ENCODE measurements at places on chromosomes 11 and 22.

DNA sequence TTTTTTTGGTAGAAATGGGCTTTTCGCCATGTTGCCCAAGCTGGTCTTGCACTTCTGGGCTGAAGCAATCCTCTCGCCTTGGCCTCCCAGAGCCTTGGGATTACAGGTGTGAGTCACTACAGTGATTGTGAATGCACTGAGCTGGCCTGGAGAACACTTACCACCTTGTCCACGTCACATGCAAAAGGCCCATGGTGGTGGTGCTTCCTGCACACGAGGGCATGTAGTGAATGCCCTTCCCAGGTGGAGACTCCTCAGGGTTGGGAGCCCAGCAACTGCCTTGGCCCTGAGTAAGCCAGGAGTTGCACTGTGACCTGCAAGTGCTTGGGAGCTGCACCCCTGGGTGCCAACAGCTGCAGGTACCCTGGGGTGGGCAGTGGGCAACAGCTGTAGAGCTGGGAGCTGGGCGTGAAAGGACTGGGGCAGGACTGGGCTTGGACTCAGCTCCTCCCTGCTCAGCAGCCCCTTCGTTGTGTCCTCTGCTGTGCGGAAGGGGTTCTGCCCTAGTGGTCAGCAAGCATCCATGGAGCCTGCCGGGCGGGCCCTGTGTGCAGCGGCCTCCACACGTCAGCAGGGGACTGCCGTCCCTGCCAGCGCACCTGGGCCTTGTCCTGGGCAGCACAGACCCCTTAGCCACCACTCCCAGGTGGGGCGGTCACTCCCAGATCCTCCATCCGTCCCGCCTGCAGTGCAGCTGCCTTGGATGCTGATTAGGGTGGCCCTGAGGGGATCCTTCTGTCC lies 9.3 kb upstream of the ADORA2A start:
- no peak for DNase-seq

GRCh38 chr22:41891407-41891806 lies 23.5 kb downstream of the SHISA8 start:
- DNase-seq: no peak

DNA sequence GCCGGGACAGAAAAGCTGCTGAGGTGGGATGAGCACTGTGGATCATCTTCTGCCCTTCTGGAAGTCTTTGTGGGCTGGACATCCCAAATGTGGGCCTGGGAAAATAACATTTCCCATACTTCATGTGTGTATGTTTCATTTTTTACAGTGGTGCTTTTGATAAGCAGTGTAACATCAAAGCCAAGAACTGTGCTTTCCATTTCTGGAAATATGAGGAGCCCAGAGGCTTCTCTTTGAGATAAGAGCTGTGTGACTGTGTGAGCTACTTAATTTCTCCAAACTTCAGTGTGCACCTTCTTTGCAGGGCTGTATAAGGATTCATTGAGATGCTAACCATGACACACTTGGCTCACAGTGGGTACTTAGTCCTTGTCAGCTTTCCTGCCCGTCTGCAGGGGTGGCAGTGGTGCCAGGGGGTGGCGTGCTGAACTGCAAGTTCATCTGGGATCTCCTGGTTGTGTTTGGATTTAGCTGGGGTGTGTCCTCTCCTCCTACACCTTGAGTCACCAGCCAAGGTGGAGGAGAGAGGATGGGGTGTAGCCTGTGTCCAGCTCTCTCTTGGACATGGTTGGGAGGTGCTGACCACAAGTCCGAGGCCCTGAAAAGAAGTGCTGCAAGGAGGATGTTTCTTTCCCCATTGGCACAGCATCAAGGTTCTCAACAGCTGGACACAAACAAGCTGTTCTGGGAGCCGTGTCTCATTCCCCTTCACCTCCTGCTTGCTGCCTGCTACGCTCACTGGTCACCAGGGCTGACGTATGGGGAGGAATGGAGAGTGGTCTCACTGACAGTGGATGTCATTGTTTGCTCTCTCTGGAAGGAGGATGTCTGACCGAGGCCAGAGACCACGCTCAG lies 139.4 kb downstream of the TEAD1 start:
- DNase-seq: no peak

GRCh38 chr11:8477680-8478079 lies 116.3 kb downstream of the STK33 start:
- no peak for DNase-seq

DNA sequence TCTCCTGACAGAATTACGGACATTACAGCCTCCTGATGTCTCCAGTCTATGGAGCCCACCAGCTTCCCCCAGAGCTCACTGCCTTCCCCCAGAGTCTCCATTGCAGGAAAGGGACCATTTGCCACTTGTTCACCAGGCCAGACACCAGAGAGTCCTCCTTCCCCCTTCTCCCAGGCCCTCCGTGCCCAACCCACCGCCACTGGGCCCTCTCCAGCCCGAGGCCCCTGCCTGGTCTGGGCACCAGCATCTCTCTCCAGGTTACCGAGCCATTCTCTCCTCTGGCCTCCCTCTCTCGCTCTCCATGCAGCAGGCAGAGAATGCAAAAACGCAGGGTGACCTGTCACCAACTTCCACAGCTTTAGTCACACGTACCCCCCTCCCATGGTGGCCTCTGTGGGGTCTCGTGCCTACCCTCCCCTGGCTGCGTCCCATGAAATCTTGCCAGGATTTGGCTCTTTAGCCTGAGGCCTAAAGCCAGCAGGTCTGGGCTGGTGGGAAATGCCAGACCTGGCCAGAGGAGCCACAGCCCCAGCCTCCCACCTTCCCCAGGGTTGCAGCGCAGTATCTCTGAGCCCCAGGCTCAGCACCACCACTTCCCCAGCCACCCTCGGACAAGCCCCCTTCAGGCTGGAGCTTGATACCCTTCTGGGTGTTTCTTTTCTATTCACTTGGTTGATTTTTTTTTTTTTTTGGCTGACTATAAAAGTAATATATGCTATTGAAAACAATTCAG lies 6.8 kb upstream of the SERPINH1 start:
- no peak for DNase-seq

- DNase-seq: peak; percentile 51
Observed at GRCh38 chr11:121464352-121464946, 11.7 kb upstream of the SORL1-AS1 start.

DNA sequence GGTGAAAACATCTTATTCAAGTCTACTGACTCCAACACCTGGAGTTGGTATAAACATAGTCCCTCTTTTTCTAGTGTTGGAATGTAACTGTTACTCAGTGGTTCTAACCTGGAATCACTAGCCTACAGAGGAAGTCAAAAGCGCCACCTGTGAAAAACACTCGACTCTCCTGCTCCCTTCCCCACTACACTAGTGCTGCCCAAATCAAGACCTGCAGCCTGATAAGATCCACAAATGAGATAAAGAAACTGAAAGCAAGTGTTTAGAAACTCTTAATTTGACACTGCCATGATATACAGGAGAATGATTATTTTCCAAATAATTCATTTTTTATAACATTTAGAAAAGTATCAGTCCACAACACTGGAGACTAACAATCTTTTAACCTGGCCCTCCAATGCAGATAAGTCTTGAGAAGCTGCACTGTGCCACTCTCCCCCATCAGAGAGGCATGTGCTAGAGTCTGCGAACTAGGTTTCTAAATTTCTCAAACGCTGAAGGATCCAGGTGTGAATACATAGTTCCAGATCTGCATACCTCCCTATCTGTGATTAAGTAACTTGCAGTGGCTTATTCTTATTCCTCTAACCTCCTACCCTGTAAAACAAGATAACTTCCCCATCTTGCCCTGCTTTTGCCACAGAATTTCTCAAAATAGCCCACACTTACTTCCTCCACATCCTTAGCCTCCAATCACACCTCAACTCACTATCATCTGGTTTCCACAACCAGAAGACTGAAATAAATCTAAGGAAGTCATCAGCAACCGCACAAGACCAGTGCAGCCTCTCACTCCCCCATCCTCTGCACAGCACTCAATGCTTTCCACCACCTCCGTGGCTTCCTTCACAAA lies 88.1 kb downstream of the RRAS2 start:
- DNase-seq: no peak

DNA sequence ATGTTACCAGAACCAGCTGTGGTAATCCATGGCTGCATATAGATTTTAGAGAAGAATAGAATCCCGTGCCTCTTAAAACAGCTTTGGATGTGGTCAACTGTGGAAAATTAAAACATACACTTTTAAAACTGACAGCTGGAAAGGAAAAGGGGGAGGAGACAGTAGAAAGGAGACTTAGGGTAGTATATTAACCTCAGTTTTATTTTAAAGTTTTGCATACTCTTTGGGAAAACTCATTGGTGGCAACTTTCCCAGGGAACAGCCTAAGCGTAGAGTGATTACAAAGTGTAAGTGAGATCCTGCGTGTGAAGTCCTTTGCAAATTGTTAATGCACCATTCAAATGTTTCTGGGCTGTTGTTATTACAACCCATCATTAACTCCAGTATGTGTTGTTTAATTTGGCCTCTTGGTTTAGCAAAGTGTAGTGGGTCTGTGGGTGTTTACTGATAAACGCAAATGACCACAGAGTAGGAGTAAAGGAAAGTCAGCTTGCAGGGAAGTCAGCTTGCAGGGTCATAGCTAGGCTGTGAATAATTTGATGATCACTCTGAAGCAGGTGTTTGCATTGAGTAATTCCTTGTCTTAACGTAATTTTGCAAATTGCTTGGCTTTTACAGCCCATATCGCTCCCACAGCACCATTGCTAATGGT lies 88.0 kb upstream of the DBX1 start:
- DNase-seq: no peak

- no peak for DNase-seq
Observed at GRCh38 chr11:131467645-131468394, 97.4 kb downstream of the NTM start.

DNA sequence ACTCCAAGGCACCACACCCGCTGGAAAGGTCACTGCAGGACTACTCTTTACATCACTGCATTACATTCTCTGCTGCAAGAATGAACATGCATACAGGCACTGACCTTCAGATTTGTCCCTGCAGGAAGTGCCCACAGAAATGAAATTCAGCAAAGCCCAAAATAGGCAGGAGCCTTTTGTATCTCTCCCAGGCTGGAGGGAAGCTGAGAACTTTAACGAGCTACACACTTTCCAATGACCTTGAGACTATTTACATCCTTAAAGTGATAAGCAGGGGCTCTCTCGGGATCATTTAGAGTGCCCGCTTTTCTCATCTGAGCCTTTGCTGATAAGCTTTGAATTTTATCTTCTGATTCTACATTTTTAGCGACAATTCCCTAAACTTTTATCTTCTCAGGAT lies 12.5 kb downstream of the FEZ1 start:
- DNase-seq: no peak

DNA sequence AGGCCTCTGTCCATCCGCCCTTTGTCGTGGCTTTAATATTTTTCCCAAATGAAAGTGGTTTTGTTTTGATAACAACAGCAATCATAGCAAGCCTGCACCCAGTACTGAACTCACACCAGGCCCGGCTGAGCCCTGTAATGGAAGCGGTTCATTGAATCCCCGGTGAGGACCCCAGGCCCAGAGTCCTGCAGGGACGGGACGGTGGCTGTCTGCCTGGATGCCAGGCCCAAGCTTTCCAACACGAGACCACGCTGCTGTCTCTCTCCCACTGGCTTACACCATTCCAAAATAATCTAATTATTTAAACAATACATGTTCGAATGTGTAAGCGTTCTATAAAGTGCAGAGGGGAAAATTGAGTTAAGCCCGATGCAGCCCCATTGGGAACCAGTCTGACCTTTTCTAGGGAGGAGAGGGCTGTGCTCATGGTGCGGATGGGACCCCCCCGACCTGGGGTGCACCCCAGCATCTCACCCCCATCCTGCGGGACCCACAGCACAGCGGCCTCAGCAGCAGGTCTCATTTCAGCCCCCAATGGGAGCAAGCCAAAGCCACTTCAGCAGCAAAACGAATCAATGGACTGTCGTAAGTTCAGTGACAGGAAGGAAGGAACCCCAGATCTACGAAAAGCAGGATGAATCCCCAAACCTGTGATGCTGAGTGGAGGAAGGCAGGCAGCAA lies 1046.9 kb downstream of the BRD1 start:
- no peak for DNase-seq

GRCh38 chr11:85960678-85961077 lies 105.5 kb downstream of the CCDC83 start:
- no peak for DNase-seq

DNA sequence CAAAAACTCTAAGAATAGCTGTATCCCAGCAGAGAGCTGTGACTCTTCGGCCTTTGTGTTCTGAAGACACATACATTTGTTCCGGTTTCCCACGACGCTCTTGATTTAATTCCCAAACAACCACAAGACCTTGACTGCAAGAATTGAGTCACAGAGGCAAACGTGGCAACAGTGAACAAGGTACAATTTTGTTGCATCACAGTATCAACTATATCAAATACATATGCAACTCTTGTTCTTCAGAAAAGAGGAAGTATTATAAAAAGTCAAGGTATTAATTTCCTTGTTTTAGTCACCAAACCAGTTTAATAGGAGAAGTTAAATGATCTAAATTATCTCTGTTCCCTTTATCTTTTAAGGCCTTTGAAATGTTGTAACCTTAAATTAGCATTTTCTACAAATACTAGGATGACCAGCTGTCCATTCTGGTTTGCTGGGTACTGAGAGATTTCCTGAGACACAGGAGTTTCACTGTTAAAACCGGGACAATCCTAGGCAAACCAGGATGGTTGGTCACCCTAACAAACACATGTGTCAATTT lies 11.1 kb downstream of the HPS5 start:
- no peak for DNase-seq

- DNase-seq: no peak
Observed at GRCh38 chr11:124868331-124869274, 3.4 kb downstream of the ROBO3 start.

- DNase-seq: peak; percentile 56
Observed at GRCh38 chr22:37686002-37686982, at the start of gene NOL12. Gene NOL12 (plus strand): TSS chr22:37686343. CDS start chr22:37686393, 50 bp downstream.

GRCh38 chr11:72621008-72621610 lies 53.1 kb downstream of the PDE2A start:
- DNase-seq: no peak

GRCh38 chr11:45108070-45109064 lies 38.1 kb upstream of the PRDM11 start:
- no peak for DNase-seq

GRCh38 chr11:73372375-73372993 lies 3.7 kb upstream of the RELT start:
- no peak for DNase-seq

- no peak for DNase-seq
Observed at GRCh38 chr22:24827296-24827695, 21.3 kb downstream of the SGSM1 start.

DNA sequence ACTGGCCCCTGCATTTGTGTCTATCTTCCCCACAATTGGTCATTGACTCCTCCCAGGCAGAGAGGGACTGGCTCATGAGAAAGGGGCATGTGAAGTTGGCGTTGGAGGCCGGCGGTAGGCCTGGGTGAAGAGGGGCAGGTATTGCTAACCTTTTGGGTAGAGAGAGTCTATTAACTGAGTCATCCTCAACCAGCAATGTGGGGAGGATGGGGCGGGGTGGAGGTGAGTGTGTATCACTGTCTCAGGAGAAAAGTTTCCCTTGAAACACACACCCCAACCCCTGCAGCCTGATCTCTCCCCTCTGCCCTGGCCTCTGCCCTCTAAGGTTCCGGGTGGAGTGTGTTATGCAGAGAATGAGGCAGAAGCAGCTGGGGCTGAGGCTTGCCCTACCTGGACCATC lies 60.1 kb upstream of the PHF21B start:
- DNase-seq: no peak

GRCh38 chr11:90947930-90948329 lies 725.1 kb upstream of the CHORDC1 start:
- no peak for DNase-seq
